ENCODE measurements at places on chromosomes 2 and 18. TPM values are rescaled to one million over a fixed set of nuclear protein-coding genes. Genes with fewer than 3 reads are reported as not detected.

DNA sequence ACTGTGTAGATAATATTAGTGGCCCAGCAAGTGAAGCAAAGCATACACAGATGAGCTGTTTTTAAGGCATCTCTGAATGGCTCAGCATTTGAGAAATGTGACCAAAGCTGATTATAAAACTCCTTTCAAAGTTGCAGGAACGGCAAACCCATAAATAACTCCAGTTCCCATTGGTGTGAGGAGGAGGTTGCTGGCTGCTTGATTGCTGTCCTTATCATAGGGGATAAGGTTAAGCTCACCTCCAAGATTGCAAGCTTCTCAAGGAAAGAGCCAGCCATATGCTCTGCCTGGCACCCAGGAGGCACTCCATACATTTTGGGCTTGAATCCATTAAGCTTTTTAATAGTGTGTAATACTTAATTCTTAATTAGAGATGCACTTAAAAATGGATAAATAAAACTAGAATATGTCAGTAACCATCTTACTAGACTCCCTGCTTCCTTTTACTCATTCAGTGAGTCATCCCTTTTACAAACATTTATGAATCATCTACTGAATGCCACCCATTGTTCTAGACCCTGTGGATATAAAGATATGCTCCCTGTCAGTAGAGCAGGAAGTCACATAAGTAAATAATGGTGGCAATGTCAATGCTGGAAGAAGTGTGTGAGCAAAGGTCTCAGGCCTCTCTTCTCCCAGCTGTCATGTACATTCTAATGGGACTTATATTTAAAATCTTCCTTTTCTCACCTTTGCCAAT, 99.3 kb downstream of the SPATS2L start:
- DNase-seq = peak; percentile 90

GRCh38 chr2:112690853-112691401, 29.9 kb upstream of the NT5DC4 start:
- peak; percentile 40 for DNase-seq

DNA sequence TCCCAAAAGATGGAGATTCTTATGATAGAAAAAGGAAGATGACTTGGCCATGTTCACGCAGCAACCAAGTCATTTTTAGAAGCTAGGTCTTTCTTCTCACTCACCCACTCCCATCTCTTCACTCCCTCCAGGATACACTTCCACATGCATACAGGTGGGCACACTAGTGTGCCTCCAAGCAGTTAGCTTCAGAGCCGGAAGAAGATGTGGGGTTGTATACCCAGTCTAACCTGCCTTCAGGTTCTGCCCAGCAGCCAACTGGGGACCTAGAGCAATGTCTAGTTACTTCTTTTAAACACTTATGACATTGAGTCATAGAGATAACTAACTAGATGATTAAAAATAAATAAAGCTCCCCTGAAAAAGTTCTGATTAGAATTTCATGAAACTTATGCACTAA, 21.8 kb upstream of the TANK start:
- no peak for DNase-seq

- DNase-seq = no peak
Observed at GRCh38 chr2:148167855-148168254, 147.0 kb downstream of the MBD5 start.

C2orf80 gene
- not detected for total RNA-seq
